Breast epithelium (tissue), 4 donors: ENCODE measurements at places on chromosomes 12 and 14.

GRCh38 chr12:22982635-22983034 lies 357.7 kb downstream of the ETNK1 start:
- DNase-seq = no peak

- no peak for DNase-seq
Measured at GRCh38 chr12:3540387-3540990, 49.5 kb downstream of the PRMT8 start.

DNA sequence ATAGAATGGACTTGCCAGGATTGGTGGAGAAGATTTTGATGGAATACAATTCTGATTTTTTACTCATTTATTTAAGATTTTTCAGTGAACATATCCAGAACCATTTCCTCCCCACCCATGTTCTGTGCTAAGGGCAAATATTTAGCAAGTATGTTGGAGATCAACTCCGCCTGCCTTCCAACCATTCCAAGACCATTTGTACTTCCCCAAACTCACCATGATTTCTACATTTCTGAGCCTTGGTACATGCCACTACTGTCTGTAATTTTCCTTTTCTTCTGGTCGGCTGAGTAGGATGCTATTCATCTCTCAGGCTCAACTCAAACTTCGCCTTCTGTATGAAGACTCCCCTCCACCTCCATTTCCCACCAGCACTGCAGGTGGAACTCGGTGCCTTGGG lies 150.6 kb downstream of the NTF3 start:
- no peak for DNase-seq

- no peak for DNase-seq
Measured at GRCh38 chr12:112479413-112479812, 60.7 kb downstream of the PTPN11 start.

DNA sequence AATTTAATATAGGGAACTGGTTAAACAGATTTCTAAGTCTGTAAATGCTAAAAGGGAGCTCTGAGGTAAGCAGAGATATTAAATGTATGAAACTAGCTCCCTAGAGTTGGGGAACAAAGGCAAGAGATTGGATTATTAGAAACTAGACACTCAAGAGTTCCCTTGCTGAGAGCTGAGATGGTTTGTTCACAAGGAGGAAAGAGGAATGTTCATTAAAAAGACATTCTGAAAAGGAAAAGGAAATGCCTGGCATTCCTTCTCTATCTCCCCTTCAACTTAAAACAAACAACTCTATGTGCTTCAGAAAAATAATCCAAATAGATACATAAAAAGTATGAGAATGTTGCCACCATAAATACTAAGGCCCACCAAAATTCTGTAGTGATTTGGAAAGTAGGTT lies 73.7 kb downstream of the GALNT4 start:
- no peak for DNase-seq
